ENCODE measurements at places on chromosomes 13 and 19.

GRCh38 chr19:23718802-23719201, 31.8 kb upstream of the ZNF675 start:
- DNase-seq: no peak

DNA sequence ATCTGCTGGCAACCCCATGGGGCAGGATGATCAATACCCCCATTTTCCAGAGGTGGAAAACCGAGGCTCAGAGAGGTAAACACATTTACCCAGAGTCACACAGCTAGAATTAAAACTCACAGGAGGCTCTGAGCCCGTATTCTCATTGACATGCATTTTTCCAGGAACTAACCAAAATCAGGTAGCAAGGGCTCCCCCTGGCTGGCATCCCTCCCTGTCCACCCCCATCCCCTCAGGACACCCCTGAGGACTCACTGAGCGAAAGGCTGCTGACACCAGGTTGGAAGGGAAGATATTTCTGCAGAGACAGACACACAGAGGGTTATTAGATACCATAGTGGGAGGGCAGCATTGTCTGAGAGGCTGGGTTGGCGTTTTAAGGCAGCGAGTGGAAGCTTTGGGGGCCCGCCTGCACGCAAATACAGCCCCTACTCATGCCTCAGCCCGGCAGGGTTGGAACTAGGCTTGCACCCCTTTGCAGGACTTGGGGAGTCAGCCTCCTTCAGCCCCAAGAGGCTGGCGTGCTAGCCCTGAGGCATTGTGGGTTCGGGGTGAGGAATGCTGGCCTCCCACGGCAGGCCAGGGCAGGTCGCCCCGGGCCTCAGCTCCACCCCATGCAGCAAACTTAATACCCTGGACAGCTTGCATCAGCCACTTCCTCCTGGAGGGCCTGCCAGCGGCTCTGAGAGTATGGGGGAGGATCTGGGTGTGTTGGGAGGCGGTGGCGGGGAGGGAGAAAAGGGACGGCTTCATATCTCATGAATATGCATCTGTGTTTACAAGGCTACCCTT, 3.9 kb downstream of the SLC1A5 start:
- no peak for DNase-seq

GRCh38 chr13:29929062-29929847, 78.8 kb upstream of the UBL3 start:
- no peak for DNase-seq

- no peak for DNase-seq
Measured at GRCh38 chr13:30016398-30016797, 166.0 kb upstream of the UBL3 start.

DNA sequence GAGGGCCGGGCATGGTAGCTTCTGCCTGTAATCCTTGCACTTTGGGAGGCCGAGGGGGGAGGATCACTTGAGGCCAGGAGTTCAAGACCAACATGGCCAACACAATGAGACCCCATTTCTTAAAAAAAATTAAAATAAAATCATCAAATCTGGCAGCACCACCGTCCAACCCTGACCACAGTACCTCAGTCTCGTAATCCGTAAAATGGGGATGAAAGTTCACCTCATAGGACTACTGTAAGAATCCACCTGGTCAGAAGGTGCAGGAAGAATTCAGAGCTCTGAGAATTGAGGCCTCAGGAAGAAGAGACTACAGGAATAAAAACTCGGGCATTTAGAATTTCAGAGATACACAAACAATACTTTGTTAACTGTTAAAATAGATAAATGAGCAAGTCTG, 3.1 kb downstream of the PPP1R13L start:
- DNase-seq: no peak

GRCh38 chr19:3073931-3074595, 11.8 kb upstream of the TLE5 start:
- no peak for DNase-seq

DNA sequence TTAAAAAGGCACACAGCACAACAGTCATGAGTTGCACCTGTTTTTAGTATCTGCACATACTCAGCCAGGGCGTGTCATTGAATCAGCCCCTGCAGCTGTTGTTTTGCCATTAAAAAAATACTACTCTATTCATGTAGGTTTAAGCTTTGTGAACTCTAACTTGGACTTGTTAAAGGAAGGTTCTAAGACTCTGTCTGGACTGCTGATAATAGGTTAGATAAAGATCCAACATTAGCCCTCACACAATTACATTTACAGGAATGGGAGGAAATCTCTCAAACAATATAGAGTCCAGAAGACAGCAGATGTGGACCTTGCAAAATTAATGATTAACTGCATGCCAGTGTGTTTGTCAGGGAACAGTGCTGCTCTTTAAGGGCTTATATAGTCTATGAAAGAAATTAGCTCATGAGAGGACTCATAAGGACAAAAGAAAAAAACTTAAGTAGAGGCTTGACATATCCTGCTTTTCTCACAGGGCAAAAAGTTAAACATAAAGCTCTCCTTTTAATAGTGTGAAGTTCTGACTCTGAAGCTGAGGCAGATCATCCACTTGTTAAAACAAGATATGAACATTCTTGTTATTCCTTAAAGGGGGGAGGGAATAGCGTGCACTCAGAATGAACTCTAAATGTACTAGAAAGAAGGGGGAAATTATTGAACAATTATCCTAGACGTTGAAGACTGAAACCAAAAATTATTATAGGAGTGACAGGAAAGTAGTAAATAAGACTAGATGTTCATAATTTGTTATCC, 243.6 kb downstream of the NDFIP2 start:
- peak; percentile 82 for DNase-seq

- peak; percentile 46 for DNase-seq
Measured at GRCh38 chr13:101289764-101290163, 126.5 kb downstream of the NALCN start.

GRCh38 chr13:60091573-60091972, 72.2 kb downstream of the DIAPH3 start:
- no peak for DNase-seq

DNA sequence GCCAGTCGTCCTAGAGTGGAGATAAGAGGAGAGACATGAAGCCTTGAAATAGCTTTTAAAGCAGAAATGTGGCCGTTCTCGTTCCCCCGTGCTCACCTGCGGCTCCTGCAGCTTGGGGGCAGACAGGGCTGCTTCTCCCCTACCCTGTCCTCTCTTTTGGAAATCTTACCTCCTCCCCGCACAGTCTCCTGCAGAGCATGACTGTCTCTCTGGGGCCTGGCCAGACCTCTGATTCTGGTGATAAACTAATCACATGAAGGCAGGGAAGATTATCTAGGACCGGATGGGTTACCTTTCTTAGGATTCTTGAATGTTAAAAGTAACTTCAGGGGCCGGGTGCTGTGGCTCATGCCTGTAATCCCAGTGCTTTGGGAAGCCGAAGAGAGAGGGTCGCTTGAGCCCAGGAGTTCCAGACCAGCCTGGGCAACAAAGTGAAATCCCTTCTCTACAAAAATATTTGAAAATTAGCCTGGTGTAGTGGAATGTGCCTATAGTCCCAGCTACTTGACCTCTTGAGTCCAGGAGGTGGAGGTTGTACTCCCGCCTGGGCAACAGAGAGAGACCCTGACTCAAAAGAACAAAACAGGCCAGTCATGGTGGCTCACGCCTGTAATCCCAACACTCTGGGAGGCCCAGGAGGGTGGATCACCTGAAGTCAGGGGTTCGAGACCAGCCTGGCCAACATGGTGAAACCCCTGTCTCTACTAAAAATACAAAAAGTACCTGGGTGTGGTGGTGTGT, 8.1 kb downstream of the CEBPA start:
- no peak for DNase-seq

GRCh38 chr19:10309423-10309822, at the start of gene ZGLP1:
ZGLP1 (minus strand) TSS chr19:10309815.
- no peak for DNase-seq

DNA sequence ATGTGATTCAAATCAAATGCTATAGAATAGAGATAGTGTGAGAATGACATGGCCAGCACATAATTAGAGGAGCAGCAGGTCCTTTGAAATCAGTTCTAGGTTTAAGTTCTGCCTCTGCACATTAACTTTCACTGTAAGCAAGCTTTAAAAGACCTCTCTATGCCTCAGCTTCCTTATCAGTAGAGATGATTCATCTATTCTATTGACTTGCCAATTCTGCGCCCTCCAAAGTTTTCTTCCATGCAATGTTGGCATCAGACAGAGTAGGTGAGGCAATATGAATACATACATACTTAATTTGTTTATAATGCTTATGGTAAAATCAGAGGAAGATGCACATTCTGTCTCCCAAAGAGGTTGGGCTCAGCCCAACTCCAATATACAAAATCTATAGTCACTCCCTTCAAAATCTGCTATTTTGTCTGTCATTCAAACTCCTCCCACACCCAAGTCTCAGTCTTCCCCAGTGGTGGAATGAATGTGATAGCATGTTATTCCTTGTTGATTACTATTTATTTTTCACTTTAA, 525.5 kb downstream of the RFC3 start:
- no peak for DNase-seq

- DNase-seq: no peak
Measured at GRCh38 chr13:94419304-94419924, 60.1 kb downstream of the DCT start.

DNA sequence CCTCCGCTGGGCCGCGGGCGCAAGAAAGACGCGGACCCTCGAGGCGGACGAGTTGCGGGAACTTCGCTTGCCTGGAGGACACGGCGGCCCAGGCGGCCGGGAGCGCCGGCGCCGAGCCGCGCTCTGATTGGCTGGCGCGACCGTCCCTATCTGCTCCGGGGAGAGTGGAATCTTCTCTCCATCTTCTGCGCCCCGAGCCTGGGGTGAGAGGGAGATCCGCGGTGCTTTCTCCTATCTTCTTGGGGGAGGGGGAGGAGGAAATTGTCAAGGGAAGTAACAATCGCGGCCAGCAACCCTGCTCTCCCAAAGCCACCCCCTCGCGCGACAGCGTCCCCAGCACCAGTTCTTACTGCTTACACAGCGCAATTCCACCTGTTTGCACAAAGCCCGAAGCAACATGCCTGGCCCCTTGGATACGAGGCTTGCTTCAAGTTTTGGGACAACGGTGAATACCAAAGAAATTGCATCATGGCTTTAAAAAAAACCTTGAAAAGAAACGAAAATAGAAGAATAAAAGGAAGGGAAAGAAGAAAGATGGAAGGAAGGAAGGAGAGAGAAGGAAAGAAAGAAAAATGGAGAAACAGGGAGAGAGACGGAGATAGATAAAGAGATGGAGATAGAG, 4.8 kb downstream of the SOX21 start:
- DNase-seq: no peak

- DNase-seq: no peak
Measured at GRCh38 chr13:79056706-79057105, 349.3 kb downstream of the RBM26 start.

DNA sequence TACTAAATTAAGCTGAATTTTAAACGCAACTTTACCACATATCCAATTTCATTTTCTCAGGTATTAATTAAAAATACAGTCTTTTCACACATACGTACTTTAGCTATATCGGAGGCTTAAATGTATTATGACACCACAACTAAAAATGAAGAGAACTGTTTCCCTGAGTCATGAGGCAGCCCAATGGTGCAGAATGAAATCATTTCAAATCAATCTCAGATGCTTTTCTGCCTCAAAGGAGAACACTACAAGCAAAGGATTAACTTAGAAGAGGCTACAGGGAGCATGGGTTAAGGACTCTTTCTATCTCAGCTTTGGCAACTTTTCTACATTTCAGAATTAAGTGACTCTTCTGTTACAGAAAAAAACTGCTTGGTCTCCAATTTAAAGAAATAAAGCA, 516.3 kb upstream of the HTR2A start:
- DNase-seq: peak; percentile 69

- DNase-seq: no peak
Measured at GRCh38 chr13:37561031-37561430, 37.5 kb downstream of the POSTN start.

DNA sequence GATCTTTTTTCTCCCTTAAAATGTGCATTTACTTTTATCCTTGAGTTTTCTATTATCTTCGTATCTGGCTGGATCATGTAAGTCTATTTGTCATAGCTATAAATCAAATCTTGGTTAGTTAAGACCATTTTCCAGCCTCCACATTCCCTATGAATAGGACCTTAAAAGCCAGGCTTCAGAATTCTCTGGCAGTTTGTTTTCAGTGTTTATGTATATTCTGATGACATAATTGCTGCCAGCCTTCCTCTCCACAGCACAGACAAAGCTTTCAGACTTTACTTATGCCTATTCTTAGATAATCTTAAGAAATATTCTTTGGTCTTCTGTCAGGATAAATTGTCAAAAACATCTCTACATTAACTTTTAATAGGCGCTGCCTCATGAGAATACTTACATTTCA, 870.8 kb upstream of the SPRY2 start:
- no peak for DNase-seq

GRCh38 chr19:28553005-28553404, 659.9 kb downstream of the UQCRFS1 start:
- DNase-seq: no peak

DNA sequence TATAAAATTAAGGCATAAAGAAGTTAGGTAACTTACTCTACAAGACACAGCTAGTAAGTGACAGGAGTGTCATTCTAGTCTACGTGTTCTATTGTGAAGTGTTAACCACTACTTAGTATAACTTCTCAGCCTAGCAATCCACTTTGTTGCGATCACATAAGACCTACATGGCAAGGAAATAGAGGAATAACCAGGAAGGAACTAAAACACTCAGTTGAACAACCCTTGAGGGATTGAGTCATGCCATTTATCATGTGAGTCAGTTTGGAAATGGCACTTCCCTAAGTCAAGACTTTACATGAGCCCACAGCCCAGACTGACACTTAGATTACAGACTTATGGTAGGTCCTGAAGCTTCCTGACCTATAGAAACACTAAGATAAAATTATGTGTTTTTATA, 279.5 kb upstream of the PCDH20 start:
- no peak for DNase-seq

DNA sequence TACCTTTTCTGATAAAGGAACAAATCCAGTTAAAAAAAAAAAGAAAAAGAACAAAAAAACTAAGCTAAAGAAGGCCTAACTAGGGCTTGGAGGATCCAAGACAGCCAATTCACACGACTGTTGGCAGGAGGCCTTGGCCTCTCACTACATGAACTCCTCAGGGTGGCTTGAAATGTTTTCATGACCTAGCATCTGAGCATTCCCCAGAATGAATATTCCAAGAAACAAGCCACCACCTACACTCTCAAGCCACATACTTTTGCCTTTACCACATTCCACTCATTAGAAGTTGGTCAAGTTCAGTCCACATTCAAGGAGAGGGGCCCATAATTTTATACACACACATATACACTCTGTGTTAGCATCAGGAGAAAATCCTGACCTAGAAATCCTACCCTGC, 97.6 kb upstream of the SIAH3 start:
- DNase-seq: no peak

- no peak for DNase-seq
Measured at GRCh38 chr19:591099-591958, 1.6 kb downstream of the HCN2 start.

DNA sequence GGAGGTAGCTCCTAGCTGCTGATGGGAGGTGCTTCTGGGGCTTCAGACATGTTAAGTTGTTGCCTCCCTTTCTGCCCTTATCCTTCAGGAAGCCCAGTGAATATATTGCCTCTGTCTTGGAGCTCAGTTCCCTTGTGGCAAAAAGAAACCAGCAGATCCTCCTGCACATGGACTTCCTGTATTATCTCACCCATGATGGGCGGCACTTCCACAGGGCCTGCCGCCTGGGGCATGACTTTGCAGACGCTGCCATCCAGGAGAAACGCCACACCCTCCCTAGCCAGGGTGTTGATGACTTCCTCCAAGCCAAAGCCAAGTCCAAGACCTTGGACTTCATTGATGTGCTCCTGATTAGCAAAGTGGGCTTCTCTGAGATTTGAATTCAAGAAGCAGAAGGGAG, 6.0 kb upstream of the CYP4F12 start:
- no peak for DNase-seq

GRCh38 chr13:98571955-98572662, 4.8 kb downstream of the STK24 start:
- DNase-seq: no peak

Data from retinal pigment epithelial cell (primary cell).